ENCODE measurements at places on chromosomes 2 and 18.

GRCh38 chr2:237806334-237806733, 7.8 kb downstream of the RBM44 start:
- DNase-seq: no peak

DNA sequence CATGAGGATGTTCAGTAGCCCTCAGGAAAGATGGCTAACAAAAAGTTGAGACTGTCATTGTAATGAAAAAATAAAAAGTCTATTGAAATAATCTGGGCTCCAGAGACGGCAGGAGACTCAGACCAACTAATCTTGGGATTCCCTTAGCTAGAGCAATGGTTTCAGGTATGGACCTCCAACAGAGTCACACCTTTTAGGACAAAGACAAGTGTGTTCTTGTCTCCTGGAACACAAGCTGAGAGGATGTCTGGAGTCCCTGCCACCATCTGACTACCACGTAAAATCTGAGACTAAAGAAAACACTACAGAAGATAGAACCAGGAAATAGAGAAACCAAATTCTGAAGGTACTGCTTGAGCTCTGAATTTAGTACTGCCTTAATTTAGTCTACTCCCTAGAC, 103.3 kb upstream of the RBBP8 start:
- no peak for DNase-seq

DNA sequence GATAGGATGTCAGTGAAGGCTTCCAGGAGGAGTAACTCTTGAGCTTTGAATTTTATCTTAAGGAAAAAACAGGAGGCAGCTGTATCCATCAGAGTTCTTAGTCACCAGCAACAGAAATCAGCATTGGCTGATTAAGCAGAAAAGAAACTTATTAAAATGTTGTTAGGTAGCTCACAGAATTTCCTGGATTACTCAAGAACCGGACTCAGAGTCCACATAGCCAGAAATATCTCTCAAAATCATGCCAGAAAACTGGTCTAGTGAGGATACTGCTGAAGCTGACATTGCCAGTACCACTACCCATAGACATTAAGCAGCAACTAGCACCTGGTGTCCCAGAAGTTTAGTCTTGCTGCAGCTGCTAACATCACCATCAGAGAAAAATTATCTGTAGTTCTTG, 10.1 kb upstream of the AFTPH start:
- no peak for DNase-seq

GRCh38 chr2:221822416-221822815, 250.3 kb upstream of the EPHA4 start:
- DNase-seq: no peak

GRCh38 chr2:216404010-216404618, 8.2 kb upstream of the SMARCAL1 start:
- DNase-seq: no peak

GRCh38 chr2:176612736-176613135, 343.5 kb downstream of the MTX2 start:
- DNase-seq: no peak

DNA sequence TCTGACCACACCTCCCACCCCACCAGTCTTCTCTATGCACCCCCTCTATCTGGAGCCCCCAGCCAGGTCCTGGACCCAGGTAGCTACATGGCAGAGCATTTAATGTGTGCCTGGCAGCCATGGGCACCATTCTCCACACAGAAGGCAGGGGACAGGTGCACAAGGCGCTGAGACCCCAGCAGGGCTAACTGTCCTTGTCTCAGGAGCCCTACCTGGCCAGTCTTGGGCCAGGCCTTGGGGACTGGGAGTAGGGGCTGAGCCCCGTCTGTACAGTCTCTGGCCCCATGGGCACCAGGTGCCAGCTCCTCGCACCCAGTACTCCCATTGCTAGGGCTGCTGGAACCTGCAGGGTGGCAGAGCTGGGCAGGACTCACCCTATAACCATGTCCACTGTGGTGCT, 2.9 kb downstream of the GNLY start:
- DNase-seq: no peak

DNA sequence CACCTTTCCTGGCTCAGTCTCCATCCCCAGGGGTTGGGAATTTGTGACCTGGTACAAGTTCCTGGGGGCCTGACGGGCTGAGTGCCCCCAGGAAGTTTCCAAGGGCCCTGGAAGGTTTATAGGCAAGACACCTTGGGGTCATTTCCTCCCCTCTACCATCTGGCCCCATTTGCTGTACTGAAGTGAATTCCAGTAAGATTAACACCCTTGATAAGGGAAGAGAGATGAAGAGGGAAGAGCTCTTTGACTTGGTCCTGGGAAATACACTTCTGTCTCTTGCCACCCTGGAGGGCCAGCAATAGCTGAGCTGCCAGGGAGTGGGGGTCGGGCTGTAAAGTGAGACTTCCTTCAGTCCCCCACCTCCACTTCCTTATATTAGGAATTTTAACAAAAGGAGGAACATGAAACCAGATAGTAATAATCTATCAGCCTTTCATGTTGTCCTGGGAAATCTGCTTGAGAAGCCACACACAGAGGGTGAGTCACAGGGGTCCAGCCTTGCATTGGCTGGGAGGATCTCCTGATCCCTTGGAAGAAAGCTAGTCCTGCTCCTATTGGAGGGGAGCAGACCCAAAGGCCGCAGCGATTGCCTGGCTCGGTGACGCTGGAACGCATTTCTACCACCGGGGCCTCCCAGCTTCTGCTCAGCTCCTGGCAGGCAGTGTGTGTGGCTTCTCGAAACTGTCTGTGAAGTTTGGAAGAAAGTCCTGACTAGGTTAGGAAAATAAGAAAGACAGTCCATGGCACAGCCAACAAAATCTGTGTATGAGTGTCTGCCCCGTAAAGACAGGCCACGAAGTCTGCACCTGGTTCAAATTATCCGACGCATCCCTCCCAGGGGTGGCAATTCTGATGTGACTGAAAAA, 87.3 kb downstream of the ACAA2 start:
- DNase-seq: no peak

DNA sequence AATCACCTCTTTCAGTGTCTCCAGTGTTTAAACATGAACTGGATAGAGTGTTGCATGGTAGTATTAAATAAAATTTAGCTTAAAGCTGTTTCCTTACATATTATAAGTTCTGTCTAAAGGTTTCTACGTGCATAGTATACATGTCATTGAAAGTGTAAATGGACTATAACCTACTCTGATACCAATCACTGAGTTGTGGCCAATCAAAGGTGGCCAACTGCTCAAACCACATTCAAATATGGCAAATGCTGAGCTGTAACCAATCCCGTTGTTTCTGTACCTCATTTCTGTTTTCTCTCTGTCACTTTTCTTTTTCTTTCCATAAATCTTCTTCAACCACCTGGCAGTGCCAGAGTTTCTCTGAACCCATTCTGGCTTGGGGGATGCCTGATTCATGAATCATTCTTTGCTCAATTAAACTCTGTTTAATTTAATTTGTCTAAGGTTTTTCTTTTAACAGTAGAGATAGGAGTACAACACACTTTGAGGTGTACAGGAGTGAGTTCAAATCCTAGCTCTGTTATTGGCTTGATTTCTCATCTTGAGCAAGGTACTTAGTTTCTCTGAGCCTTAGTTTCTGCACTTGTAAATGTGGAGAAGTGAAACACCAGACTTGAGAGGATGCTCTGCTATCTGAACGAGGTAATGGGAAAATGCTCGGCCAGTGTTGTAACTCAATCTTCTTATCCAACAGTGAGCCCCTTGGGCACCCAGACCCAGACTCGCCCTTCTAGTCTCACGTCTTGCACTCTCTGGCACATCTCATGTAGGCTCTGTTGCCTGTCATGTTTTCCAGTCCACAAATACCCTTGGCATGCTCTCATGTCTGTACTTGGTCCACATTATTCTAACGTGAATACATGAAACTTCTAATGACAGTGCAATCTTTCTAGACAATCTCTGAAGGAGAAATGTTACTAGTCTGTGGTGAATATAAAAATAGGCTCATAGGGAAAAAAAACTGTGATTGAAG, 228.0 kb downstream of the PIK3C3 start:
- no peak for DNase-seq

DNA sequence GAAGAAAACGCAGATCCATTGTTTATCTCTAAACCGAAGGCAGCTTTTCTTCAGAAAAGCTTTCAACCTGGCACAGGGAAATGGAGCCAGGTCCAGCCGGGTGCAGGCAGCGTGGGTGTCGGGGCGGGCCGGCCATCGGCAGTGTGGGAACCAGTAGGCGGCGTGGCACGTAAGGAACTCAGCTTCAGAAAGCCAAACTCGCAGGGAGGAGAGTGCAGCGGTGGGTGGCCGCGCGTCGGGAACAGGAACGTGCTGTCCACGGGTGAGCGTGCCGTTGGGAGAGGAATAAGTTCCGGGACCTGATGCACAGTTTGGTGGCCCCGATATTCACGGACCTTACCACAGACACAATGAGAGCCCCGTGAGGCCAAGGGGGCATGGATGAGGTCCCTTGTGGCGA, 270.4 kb downstream of the TWIST2 start:
- no peak for DNase-seq

DNA sequence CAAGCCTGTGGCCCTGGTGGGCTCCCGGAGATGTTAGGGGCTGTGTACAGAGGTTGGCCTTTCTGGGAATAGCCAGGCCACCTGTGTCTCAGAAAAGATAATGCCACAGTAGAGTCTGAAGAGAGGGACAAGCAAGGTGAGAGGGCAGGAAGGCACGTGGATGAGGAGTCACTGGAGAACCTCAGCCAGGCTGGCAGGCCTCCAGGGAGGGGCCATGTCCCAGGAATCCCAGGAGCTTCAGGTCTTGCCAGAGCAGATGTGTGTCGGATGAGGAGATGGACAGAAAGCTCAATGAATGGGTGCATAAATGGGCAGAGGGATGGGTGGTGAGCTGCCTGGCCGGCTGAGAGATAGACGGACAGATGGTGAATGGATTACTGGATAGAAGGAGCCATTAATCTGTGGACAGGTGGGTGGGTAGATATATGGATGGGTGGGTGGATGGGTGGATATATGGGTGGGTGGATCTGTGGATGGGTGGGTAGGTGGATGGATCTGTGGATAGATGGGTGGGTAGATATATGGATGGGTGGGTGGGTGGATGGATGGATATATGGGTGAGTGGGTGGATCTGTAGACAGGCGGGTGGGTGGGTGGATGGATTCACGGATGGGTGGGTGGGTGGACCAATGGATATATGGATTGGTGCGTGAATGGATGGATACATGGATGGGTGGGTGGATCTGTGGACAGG, 7.9 kb upstream of the OTOF start:
- DNase-seq: no peak

- no peak for DNase-seq
Observed at GRCh38 chr2:216475767-216476166, 22.9 kb upstream of the RPL37A start.

DNA sequence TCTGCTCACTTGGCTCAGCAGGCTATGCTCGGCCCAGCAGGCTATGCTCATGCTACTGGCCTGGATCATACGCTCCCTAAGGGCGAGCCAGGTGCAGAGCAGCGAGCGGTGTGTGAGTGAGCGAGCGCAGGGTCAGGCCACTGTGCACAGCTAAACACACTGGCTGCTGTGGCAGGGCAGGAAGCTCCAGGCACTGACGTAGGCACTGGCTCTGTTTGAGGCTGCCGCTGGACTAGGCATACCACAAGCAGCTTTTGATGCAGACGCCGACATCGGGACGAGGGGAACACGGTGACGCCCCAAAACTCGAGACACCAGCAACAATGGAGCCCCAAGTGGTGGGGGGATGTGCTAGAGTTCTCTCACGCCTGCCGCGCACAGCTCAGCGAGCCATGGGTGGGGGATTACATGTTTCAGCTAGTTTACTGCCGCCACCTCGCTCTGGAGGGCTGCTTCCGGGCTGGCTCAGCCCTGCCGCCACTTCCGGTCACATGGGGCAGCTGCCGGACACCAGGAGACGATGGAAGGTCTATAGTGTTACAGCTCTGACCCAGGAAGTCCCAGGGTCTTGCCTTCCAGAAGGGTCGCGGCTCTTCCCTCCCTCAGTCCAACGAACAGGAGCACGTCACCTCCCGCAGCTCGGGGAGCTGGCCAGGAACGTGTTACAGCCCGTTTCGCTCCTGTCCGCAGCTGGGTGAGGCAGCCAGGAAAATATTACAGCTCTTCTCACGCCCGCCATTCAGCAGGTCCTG, 1176.9 kb upstream of the LRRTM1 start:
- no peak for DNase-seq

GRCh38 chr2:111905990-111906735, 7.8 kb downstream of the MERTK start:
- peak; percentile 24 for DNase-seq

- DNase-seq: no peak
Observed at GRCh38 chr18:28334516-28334915, 157.6 kb upstream of the CDH2 start.

GRCh38 chr2:60984720-60985119, 32.8 kb upstream of the PEX13 start:
- DNase-seq: no peak

- no peak for DNase-seq
Observed at GRCh38 chr2:168851674-168852320, 38.4 kb downstream of the SPC25 start.

- peak; percentile 47 for DNase-seq
Observed at GRCh38 chr2:101518578-101519492, 43.9 kb upstream of the RFX8 start.

DNA sequence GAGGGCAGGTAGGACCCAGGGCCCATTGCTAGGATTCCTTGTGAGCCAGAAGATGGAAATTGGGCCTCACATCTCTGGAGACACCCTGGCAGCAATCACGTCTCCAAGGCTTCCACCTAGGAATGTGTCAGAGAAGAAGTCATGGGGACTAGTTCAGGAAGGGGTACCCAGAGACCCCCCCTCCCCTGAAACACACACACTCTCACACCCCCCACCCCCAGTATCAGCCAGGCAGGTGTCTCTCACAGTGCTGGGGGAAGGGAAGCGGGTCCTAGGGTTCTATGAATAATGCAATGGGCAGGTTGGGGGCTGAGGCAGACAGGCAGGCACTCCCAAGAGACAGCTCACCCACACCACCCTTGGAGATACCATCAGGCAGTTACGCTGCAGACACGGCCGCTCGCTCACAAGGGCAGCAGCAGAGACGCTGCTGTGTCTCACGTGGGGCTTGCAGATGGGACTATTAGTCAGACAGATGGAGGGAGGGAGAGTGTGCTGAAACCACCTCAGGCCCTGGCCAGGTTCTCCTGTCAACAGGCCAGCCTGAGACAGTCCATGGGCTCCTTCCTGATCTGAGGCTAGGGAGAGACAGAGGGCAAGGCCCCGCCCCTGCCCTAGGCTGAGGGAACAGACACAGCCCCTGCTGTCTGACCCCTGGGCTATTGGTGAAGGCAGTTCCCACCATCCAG, 134.6 kb downstream of the CYP26B1 start:
- DNase-seq: peak; percentile 21

Data from substantia nigra (tissue), 51 donors.